ENCODE measurements at places on chromosomes 13 and 19.

- no peak for DNase-seq
These were observed 6.5 kb upstream of the RLN3 start for GRCh38 chr19:14021474-14021873.

DNA sequence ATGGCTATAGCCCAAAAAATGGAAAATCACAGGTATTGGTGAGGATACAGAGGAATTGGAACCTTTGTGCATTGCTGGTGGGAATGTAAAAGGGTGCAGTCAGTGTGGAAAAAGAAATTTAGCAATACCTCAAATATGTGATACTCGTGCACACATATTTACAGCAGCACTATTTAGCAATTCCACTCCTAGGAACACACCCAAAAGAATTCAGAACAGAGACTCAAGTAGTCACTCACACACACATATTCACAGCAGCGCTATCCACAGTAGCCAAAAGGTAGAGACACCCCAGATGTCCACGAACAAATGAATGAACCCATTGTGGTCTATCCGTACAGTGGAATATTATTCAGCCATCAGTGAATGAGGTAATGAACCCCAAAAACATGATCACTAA, 114.0 kb downstream of the COL4A2 start:
- no peak for DNase-seq

DNA sequence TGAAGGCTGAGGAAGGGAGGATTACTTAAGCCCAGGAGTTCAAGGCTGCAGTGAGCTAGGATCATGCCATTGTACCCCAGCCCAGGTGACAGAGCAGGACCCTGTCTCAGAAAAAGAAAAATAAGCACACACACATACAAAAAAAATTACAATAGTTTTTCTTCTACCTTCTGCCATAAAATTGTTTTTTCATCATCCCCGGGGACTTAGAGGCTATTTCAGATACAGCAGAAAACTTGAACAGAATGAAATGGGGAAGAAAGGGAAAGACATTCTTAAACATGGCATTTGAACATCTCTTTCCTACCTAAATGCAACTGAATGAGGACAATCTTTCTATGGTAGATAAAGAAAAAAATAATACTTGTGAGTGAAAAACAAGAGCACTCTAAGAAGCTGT, 109.1 kb downstream of the KCTD12 start:
- DNase-seq: no peak

DNA sequence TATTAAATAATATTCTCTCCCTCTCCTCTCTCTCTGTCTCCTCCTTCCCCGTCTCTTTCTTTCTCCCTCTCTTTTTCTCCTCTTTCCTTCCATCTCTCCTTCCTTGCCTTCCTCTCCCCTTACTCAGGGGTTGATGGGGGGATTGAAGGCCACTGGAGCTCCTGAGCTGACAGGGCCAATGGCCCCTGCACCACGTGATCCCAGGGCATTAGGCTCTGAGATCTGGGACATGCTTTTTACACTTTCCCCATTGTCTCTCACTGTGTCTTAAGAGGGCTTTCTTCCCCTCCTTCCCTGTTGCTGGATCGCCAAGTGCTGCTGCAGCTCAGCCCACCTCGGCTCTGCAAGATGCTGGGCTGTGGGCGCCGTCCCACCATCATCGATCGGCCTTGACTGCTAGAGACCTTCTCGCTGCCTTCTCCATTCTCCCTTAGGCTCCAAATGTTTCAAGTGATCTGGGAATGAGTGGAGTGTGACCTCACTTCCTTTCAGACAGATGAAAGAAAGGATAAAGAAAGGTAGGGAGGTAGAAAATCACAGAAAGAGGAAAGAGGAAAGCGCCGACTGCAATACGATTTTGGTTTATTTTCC, 42.2 kb downstream of the COL4A1 start:
- no peak for DNase-seq

DNA sequence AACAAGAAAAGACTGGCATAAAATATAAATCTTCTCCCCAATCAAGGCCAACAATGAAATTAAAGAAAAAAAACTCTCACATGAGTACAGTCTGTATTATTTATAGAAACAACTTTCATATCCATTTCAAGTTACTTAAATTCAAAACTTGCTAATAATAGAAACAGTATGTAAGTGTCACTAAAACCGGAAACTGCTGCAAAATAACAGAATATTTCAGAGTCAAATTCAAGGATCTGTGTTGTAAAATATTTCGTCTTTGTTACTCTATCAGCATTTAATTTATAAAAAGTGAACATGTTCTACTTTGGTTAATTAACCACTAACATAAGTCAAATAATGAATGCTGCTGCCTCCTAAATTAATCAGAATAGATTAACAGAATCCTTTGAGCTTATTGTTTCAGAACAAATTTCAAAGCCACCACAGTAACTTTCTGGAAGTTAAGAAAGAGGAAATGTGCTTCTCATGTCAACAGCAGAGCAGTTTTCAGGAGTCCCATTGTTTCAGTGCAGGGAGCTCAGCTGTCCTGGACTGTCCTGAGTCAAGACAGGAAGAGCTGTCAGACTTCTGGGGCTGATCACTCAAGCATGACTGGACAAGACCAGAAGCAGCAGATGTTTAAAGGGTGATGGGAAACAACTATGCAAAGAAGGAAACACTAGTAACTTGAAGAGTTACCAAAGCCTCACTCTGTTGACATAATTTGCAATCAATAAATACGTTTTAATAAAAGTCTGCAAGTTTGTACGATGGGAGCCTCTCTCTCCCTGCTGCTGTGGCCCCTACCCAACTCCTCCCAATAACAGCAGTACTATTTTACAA, 76.9 kb downstream of the FOXO1 start:
- DNase-seq: no peak
